Esophagus squamous epithelium (tissue), 5 donors: ENCODE measurements at places on chromosomes 16 and 17.
A peak's percentile ranks its signal among the peaks of the same experiment; 100 is the strongest.

DNA sequence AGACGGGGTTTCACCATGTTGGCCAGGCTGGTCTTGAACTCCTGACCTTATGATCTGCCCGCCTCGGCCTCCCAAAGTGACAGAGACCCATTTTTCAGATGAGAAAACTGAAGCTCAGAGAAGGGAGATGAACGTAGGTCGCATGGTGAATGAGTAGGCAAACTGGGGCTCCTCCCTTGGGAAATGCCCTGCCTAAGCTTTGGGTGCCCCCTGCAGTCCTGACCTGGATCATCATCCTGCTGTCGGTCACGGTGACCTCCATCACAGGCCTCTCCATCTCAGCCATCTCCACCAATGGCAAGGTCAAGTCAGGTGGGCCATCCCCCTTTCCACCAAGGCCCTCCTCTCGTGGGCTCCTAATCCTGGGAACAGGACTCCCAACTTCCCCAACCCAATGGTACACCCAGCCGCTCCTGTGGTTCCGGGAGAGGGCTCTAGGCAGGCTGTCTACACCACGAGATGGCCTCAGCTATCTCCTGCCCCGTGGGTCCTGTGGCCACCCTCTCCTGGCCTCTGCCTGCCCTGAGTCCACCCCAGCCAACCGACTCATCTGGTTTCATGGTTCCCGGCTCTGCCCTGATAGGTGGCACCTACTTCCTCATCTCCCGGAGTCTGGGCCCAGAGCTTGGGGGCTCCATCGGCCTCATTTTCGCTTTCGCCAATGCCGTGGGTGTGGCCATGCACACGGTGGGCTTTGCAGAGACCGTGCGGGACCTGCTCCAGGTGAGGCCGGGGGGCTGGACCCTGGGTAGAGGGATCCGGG lies 4.7 kb downstream of the SLC12A3 start:
- DNase-seq, result no peak

- peak; percentile 37 for DNase-seq
Measured at GRCh38 chr17:11598274-11599221, at the start of gene DNAH9. TSS of gene DNAH9 (plus strand) at chr17:11598470. CDS start at chr17:11598499, 29 bp downstream.

DNA sequence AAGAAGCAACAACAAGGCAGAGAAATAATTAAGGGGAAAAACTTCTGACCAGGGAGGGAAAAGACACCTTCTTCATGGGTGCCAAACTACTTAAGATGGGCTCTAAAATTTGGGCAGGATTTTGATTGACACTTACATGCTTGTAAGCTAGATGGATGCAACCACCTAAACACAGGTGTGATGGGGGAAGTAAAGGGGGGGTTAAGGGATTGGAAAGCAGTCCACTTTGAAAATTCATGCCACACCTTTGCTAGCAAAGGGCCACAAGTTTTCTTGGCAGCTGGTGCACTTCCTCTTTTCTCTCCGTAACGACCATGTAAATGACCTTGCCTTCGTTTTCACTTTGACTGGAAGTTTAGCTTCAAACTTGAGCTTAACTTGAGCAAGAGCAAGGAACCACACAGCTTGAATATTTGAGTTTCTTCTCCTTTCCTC lies 14.3 kb upstream of the PRKAR1A start:
- DNase-seq, result no peak

DNA sequence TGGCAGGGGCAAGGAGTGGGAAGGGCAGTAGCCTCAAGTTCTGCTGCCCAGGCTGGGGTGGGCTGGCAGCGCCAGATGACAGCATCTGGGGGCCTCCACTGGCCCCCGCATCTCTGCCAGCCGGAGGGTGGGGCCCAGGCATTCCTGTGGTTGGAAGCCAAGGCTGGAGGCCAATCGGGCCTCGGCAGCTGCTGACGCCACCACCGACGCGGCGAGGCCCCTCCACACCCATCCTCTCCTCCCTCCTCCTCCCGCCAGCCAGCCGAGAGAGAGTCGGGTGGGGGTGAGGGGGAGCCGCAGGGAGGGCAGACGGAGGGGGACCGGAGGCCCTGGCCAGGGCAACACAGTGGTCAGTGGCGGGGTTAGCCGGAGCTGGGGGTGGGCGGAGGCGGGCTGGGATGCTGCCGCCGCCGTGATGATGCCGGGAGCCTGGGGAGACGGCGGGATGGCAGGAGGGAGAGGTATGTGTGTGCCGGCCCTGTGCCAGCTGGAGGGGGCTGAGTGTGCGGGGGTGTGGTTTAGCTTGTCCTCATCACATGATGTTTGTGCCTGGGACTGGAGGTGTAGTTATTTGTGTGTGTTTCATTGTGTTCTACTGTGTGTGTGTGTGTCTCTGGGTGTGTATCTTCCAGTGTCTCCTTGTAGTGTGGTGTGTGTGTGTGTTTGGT lies 36.6 kb downstream of the ARHGAP23 start:
- DNase-seq, result no peak
